ENCODE measurements at places on chromosomes 4 and X.
A peak's percentile ranks its signal among the peaks of the same experiment; 100 is the strongest.

DNA sequence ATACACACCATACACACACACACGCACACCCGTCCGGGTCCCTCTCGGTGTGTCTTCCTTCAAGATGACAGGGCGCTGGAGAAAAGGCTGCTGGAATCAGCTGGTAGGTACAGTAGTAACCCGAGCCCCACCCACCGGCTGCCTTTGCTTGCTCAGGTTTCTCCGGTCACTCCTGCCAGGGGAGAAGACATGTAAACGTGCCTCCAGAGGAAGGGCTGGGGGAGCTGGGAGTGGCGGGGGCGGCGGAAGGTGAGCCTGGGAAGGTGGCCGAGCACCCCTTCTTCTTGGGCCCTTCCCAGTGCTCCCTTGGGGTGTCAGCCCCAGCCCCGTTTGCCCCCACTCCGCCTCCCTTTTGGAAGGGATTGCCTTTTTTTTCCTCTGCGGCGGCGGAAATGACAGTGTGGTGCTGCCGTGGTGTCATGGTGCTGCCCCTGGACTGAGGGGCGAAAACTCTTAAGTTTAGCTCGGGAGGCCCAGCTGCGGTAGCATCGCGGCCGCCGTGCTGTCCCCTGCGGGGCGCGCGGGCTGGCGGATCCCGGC lies at the start of gene MID2:
Gene MID2, plus strand, starts transcription at position 169 of the 540 bp plus-strand sequence. CDS start 561 bp downstream, outside the sequence.
- no peak for DNase-seq

GRCh38 chr4:41299486-41299885 lies 42.8 kb downstream of the UCHL1 start:
- DNase-seq = no peak

- peak; percentile 36 for DNase-seq
Observed at GRCh38 chr4:89254847-89255246, 52.8 kb downstream of the GPRIN3 start.

GRCh38 chrX:101429934-101430333 lies 21.9 kb downstream of the HNRNPH2 start:
- DNase-seq = no peak

- DNase-seq = no peak
Observed at GRCh38 chr4:145154573-145154972, 25.8 kb downstream of the OTUD4 start.

DNA sequence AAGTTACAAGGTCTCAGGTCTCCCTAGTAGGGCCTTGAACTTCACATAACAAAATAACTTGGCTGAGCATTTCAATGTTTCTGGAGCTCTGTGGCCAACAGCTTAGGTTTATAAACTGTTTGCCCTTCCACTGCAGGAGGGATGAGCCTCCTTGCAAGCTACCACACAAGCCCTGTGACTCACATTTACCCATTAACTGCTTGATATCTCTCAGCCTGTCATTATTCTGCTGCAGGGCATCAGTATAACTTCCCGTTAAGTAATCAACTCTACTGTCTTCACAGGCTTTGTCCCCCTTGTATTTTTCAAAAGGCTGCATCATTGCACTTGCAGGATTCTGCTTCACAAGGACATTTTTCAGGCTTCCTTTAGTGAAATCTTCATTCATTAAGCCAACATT lies 151.7 kb upstream of the CXCL13 start:
- no peak for DNase-seq

DNA sequence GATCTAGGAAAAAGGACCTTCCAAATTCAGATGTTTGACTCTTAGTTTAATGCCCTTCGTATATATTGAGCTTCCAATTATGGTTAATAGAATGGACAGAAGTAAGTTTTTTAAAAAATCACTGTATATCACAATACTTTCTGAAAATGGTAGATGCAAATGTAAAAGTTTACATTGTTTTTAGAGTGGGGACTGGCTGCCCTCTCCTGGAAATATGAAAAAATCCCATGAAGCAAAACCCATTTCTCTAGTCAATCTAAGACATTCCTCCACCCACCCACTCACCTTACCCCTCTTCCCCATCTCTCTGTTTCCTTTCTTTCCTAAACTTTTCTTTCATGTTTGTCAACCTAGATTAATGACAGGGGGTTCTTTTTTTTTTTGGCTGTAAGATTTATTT lies 134.5 kb downstream of the ARHGAP6 start:
- no peak for DNase-seq

DNA sequence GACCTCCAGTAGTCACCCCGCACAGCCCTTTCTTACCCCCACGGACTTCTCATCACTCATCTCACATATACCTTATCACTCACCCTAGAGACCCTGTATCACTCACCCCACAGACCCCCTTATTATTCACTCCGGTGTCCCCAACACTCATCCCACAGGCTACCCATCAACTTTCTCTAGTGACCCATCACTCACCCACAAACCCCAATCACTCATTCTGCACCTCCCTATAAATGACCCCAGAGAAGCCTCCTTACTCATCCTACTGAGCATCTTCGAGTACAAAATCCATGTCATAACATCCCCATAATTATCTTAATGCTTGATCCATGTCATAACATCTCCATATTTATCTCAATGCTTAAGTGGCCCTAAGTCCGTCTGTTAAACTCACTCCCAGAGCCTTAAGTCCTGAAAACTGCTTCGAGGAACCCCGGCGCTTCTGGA lies 934 bp downstream of the ZNF41 start:
- DNase-seq = no peak

DNA sequence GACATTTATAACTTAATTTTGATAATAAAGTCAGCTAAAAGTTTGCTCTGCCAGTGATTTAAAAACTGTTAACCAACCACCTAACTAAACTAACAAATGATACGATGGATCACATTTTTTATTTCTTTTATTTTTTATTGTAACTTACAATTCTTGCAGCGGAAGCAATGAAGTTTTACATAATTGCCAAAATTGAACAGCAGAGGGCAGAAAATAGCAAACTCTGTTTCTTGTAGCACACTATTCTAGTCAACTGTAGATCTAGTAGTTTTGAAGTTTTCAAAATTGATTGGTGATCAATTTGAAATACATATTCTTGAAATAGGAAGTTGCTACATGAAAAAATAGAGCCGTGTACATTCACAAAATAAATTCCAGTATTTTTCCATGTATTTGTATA lies 2.8 kb upstream of the GRIA2 start:
- peak; percentile 40 for DNase-seq

DNA sequence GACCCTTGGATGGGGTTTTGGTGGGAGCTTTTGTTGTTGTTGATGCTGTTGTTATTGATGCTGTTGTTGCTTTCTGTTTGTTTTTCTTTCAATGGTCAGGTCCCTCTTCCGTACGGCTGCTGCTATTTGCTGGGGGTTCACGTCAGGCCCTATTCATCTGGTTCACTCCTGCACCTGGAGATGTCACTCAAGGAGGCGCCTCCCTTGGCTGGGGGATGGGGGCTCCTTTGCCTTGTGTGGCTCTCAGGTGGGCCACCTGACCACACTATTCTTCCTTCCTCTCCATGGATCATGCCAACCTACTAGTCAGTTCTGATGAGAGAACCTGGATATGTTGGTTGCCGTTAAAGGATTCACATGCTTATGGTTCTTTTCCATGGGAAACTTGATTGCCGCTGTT lies 39.1 kb upstream of the PRPS1 start:
- no peak for DNase-seq

GRCh38 chr4:183984566-183984965 lies 79.5 kb downstream of the STOX2 start:
- no peak for DNase-seq

GRCh38 chr4:101977076-101977475 lies 186.5 kb downstream of the BANK1 start:
- peak; percentile 18 for DNase-seq

GRCh38 chrX:35115205-35115604 lies 172.6 kb downstream of the FAM47B start:
- no peak for DNase-seq

- no peak for DNase-seq
Observed at GRCh38 chrX:147741776-147742175, 169.9 kb upstream of the FMR1 start.

DNA sequence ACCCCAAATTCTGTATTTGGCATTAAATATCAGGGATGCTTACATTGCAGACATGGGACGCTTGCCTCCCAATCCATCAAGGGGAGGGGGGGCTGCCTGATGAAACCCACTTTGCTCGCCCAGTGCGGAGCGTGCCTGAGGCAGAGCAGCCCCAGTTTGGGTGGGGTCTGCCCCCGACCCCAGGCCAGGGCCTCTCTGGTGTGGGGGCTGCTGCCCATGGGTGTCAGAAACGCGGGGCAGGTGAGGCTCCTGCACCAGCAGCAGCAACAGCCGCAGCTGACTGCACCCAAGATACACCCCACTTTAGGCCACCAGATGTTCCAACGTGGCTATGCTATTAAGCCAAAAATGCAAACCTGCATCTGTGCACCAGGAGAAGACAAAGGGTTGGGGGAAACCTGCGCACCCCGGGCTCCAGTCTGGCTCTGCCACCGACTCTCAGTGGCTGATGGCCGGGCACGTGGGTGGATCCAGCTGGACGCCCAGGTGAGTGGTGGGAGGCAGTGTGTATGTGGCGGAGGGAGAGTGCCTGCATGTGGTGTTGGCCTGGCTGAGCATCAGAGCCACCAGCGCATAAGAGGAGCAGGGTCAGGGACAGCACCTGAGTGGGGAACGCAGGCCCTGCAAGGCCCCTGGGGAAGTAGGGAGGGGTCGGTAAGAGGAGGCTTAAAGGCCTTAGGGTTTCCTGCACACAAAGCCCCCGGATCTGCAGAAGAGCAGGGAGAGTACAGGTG lies 86.2 kb downstream of the ABLIM2 start:
- no peak for DNase-seq

DNA sequence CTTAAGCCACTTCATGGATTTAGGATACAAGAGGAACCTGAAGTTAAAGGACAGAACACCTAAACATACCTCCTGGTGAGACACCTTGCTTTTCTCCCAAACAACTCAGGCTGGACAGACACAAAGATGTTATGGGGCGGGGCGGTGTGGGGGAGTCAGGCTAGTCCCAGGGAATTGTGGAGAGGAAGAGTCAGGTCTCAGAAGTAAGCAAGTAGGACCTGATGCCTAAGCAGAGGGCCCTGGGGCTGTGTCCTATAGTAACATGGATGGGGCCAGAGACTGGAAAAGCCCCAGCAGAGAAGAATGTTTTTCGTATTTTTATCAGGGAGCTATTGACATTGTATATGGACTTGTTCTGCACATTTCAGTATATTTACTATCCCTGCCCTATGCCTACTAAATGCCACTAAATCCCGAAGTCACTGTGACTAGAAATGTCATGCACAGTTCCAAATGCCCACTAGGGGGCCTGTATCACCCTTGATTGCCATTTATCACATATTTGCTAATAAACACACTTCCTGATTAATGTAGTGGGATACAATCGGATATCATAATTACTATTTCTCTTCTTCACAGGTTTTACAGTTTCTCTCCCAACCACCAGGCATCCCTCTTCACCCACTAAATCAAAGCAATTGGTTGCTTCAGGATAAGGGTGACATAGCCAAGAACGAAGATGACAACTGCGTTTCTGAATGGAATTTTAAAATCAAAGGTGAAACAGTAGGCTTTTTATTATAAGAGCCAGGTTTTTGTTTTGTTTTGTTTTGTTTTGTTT lies 23.8 kb upstream of the ARHGAP10 start:
- DNase-seq = peak; percentile 72

GRCh38 chr4:174373821-174374220 lies 90.1 kb downstream of the CEP44 start:
- no peak for DNase-seq

GRCh38 chr4:18292411-18292810 lies 270.9 kb upstream of the LCORL start:
- DNase-seq = no peak

GRCh38 chr4:47567511-47567910 lies 82.4 kb downstream of the ATP10D start:
- no peak for DNase-seq

- no peak for DNase-seq
Observed at GRCh38 chrX:10769696-10770619, 149.6 kb upstream of the MID1 start.

GRCh38 chr4:81164623-81165416 lies 50.2 kb downstream of the PRKG2 start:
- no peak for DNase-seq

GRCh38 chrX:112254896-112255295 lies 172.3 kb upstream of the TRPC5 start:
- no peak for DNase-seq

GRCh38 chrX:125205133-125205917 lies 114.3 kb upstream of the TEX13C start:
- peak; percentile 79 for DNase-seq

DNA sequence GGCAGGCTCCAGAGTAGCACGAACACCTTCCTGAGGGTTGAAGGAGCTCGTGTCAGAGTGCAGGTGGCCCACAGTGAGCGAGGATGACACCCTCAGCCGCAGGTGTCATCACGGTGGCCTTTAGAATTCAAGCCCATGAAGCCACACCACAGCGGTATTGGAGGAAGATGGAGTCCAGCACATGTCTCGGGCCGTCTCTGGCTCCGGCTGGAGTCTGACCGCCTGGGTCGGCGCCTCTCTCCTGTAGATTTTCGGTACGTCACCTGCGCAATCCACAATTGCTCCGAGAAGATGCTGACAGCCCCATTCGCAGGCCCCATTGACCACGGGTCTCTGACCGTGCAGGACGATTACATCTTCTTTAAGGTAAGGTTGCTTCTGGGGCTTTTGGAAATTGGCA lies 229.4 kb upstream of the PSAPL1 start:
- DNase-seq = no peak

DNA sequence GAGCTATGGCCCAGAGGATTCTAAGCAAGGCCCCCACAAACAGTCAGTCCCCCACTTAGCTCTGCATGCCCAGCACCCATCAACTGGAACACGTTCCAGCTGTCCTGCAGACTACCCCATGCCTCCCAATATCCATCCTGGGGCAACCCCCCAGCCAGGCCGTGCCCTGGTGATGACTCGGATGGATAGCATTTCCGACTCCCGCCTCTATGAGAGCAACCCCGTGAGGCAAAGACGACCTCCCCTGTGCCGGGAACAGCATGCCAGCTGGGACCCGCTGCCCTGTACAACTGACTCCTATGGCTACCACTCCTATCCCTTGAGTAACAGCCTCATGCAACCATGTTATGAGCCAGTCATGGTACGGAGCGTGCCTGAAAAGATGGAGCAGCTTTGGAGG lies 32.0 kb downstream of the LAS1L start:
- no peak for DNase-seq

- no peak for DNase-seq
Observed at GRCh38 chrX:136823175-136823574, 42.4 kb upstream of the ARHGEF6 start.

DNA sequence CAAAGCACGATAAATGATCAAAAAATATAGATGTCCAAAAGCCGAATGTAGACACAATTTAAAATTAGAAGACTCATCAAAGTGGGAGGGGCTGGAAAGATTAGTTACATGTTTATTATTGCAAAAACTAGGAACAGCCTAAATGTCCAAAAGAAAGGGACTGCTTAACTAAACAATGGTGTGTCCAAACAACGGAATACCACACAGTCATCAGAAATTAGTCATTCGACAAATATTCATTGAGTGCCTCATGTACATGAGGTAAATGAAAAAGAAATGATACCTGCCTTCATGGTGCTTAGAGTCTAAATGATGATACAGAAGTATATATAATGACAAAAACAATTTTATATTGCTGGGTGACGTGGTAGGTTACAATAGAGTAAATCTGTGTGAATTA lies 139.7 kb downstream of the MAML3 start:
- no peak for DNase-seq
